ENCODE measurements at places on chromosomes 12 and 14.

- no peak for DNase-seq
Observed at GRCh38 chr12:131628023-131628740, 82.7 kb upstream of the SFSWAP start.

DNA sequence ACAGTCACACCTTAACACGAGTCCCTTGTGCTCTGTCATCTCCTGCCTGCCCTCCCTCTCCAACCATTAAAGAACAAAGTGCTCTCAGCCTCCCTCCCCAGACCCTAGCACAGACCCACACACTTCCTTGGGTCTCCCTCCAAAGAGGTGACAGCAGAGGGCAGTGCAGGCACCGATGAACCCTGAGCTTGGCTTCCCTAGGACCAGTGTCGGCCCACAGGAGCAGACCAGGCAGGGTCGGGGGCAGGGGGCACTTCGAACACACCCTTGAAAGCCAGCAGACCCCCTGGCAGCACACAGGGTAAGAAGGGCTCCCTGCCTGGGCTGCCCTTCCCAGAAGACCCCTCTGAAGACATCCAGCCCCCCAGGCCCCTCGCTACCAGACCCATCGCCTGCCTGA lies 7.0 kb downstream of the CDK2AP1 start:
- no peak for DNase-seq

- DNase-seq, result no peak
Observed at GRCh38 chr12:100251917-100252316, 15.0 kb downstream of the DEPDC4 start.

DNA sequence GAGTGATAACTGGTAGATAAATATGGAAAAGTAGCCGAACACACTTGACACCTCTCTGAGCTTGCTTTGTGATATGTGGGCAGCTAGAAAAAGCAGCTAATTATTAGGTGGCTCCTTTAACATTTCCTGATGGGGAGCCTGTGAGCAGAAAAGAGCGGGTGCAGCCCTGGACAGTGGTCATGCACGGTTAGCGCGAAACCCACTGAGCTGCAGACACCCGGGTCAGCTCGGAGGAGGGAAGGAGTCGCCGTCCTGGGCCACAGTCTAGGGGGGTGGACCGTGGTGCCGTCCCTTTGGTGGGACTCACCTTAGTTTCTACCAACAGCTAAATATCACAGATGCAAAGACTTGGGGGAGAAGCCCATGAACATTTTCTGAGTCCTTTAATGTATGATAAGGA lies 6.6 kb downstream of the COA8 start:
- no peak for DNase-seq

GRCh38 chr14:73047808-73048207 lies 10.5 kb upstream of the RBM25 start:
- DNase-seq, result no peak

DNA sequence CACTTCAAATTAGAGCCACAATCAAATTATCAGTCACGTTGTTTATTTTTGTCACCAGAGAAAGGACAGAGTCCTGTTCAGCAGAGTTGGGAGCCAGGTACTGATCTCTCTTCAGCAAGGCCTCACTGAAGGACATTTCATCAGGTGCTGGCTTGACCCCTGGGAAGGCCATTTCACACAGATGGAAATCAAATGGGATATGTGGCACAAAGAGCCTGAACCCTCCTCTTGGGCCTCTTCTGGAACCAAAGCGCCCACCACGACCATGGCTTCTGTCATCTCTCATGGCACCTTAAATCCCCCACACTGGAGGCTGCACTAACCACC lies 121.5 kb downstream of the PTCSC3 start:
- no peak for DNase-seq

GRCh38 chr12:49644620-49644994 lies 21.2 kb downstream of the PRPF40B start:
- DNase-seq, result peak; percentile 76
